ENCODE measurements at places on chromosomes 6 and 20.

GRCh38 chr6:46290421-46291274, 119.9 kb upstream of the ENPP5 start:
- no peak for DNase-seq

DNA sequence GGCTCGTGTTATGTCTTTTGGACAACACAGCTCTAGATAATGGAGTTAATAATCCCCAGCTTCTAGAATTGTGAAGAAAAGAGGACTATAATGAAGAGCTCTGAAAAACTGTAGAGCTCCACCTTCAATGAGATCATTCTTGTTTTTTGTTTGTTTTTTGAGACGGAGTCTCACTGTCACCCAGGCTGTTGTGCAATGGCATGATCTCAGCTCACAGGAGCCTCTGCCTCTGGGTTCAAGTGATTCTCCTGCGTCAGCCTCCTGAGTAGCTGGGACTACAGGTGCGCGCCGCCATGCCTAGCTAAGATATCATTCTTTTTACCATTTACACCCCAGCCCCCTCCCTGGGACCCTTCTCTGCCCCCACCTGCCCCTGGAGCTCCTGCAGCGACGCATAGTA, 36.6 kb downstream of the ERGIC3 start:
- DNase-seq, result no peak

DNA sequence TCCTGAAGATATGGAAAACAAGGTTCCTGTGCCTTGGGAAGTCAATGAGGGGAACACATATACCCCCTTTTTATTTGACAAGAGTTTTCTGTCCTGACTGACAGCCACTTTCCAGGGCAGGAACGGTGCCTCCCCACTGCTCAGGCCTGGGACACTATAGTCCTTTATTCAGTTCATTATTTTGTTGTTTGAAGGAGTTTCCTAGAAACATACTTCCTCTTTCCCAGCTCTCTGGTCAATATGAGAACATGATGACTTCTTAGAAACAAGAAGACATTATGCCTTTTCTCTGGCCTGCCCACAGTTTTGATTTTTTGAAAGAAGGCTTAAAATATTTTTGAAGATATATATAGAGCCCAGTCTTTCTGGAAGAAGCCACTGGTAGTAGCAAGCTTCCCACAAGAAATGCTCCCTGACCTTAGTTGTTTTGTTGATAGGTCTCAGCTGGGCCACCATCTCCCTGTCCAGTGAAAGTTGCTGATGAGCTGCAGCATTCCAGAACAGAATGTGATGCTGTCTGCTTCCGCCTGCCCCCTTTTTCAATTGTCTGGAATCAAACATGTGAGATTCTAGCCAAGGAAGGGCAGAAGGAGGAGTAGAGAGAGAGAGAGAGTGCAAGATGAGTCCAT, 350.0 kb upstream of the PRND start:
- no peak for DNase-seq

DNA sequence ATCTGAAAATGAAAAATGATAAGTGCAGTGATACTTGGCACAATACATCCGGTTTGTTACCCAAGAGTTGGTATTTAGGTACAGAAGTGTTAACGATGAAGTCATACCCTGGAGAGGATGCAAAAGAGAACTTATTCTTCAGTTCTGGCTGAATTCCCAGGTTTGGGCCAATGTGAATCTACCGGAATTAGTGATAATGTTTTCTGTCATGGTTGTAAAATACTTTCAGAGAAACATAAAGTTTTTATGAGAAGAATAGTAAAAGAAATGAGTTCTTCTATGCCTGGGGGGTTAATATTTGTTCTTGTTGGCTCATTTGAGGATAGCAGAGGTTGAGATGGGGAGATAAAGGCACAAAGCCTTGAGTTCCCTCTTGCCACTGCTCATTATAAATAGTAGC, 509.9 kb upstream of the POU3F2 start:
- no peak for DNase-seq

DNA sequence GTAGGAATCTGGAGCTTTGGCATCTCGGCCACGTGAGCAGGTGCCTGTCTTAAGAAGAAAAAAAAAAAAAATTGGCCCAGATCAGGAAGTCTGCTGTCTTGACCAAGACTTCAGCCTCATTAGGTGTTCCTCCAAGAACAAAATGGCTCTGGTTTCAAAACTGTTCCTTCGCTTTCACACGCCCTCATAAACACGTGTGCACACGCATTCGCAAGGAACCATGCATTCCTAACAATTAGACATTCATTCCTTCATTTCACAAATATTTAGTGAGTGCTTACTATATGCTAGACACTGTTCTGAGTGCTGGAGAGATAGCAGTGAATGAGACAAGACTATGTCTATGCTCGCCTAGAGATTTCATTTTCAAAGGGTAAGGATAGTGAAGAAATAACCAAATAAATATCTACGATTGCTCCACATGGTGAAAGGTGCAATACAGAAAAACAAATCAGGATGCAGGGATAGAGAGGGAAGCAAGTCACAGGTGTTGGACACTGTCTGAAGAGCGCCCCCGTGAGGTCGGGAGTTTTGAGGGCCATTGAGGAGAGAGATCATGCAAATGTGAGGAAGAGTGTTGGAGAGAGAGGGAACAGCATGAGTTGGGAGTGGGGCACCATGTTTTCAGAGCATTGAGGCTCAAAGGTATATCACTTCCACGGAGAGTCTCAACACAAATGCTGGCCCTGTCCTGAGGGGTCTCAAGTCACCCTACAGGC, 53.3 kb downstream of the CCDC170 start:
- DNase-seq, result no peak

DNA sequence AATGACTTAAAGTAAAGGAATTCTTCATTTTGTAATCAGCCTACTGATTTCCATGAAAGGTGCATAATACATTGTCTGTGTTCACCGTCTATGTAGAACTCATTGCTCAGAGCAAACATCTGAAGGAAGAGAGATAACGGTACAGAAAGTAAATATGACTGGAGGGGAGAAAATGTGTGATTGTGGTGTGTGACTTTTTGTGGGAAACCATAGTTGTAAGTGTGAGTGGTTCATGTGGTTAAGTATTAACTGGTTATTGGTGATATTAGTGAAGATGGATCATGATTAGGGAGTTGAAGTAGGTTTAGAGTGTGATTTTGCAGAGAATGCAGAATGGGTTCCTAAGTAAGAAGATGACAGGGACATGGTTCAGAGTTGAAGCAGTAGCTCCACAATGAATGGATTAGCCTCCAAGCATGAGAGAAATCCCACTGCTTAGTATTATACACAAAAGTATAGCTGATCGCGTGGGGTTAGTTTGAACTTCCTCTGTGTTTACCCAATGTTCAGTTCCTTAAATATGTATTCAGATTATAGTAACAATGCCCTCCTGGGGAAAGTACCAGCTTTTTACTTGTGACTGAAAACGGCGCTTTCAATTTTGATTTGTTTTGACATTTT, 368.9 kb downstream of the UTRN start:
- no peak for DNase-seq

DNA sequence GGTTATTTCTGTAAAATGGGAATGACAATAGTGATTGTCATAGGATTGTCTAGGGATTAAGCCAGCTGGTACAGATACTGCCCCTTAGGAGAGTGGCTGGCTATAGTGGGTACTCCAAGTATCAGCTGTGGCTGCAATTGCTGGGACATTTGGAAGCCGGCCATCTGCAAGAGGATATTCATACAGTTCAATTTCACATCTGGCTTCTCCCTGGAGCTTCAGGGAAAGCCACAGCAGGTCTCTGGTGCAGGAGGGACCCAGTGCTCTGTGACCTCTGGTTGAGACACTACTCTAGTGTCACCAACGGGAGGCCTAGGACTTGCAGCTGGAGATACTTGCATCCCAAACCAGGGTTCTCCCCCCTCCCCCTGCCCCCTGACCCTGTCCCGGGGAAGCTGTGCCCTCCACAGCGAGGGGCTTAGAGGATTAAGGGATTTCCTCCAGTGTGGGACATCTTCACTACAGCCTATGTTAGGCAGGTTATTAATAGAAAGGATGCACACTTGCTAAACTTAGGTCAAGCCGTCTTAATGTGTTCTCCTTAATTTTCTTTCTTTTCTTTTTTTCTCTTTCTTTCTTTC, 2.7 kb downstream of the SLC2A10 start:
- no peak for DNase-seq

DNA sequence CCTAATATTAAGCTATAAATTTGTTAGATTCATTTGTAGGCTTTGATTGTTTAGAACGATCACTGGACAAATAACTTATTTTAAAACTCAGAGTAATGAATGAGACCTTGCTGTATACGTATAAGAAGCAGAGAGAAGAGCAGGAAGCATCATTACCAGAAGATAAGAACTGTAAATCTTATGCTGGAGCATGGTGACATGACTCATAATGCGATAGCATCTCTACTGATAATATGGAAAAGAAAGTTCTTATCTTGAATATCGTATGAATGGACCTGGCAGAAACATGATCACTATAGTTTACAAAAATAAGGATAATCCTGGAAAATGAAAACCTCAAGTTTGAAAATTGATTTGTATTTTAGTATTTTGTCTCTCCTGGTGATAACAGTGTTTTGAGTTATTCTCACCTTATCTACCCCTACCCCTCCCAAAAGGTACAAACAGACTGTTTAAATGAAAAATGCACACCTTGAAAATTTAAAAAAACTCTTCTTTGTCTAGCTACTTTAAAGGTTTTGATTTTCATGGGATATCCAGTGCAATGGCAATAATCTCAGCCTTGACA, 2.0 kb upstream of the ZSCAN26 start:
- DNase-seq, result no peak

- no peak for DNase-seq
Measured at GRCh38 chr20:43798291-43799149, 71.7 kb upstream of the GTSF1L start.

Measured in CD4-positive, alpha-beta T cell treated with Interleukin-4 for 1 hour (primary cell).